Activated naive CD4-positive, alpha-beta T cell treated with anti-CD3 and anti-CD28 coated beads, Interleukin-2, amount 50 U/mL, for 16 hours (primary cell): ENCODE measurements at places on chromosomes 3 and 15.

GRCh38 chr3:73271-73670 lies 123.3 kb upstream of the CHL1 start:
- no peak for DNase-seq

GRCh38 chr3:46408853-46409252 lies 1.8 kb downstream of the CCRL2 start:
- no peak for DNase-seq

- DNase-seq: no peak
Observed at GRCh38 chr3:161694682-161695564, 198.3 kb downstream of the OTOL1 start.

- no peak for DNase-seq
Observed at GRCh38 chr3:197302033-197302432, 3.6 kb upstream of the DLG1 start.

DNA sequence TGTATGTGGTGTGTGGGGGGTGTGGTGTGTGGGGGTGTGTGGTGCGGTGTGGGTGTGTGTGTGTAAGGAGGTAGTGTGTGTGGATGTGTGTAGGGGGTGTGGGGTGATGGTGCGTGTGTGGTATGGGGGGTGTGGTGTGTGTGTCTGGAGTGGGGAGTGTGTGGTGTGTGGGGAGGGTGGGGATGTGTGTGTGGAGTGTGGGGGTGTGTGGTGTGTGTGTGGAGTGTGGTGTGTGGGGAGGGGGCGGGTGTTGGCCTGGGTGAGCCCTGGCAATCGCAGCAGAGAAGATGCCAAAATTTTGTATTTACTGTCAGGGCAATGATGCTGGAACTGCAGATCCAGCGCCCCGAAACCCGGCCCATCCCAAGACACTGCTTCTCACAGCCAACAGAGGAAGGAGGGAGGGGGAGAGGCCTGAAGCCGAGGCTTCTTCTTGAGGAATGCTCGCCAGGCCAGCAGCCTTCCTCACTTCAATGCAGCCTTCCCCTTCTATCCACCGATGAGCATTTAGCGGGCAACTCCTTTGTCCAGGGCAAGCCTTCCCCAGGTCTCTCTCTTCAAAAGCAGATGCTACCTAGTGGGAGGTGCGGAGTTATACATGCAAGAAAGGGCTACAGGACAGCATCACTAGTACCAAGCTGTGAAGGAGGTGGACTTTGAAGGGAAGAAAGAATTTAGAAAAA lies 11.9 kb upstream of the SRP14 start:
- no peak for DNase-seq

DNA sequence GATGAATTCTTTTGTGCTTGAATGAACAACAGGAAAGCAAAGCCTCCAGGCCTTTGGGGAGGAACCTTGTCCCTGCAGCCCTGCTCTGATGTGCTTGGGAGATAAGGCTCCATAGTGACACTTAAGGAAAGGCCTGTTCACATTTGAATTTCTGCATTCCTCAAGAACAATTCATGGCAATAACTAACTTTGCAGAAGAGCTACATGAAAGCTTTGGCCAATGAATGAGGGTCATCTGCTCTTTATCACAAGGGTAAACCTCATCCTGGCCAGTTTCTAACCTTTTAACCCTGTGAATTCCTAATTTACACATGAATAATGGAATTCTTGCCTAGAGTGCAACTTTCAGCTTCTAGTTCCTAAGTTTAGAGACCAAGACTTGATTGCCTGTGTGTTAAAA lies 5.6 kb downstream of the PRTG start:
- no peak for DNase-seq

DNA sequence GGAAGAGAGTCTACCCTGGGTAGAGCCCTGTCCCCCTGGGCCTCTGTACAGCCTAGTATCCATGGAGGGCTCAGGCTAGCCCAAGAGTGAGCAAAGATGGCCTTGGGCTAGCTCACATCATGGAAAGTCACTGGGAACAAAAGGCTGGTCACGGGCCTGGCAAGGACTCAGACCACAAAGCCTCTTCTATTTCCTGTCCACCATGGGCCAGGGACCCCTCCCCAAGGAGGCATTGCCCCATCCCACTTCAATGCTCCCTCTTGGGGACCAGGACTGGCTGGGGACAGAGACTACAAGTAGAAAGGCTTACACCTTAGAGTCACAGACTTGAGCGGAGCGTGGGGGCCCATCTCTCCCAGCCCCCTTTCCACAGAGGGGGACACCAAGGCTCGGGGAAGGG lies 16.9 kb downstream of the DUSP7 start:
- no peak for DNase-seq

- DNase-seq: no peak
Observed at GRCh38 chr3:70607469-70607868, 295.0 kb upstream of the MDFIC2 start.

- no peak for DNase-seq
Observed at GRCh38 chr3:89474333-89475130, 367.1 kb downstream of the EPHA3 start.

DNA sequence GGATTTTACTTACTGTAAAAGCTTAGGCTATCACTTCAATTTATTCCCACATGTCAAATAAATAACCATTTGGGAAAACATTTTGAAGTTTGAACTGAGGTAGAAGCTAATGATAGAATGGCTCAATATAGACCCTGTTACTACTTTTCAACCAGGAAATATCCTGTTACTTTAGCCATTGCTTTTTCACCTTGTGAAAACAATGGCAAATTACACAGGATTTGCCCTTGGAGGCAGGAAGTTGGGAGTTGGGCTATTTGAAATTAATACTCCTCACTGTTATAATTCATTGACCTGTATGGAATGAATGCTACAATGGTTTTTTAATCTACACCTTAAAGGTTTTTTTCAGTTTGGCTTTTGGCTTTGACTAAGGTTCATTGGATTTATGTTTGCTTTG lies 98.1 kb upstream of the UBE2E2 start:
- DNase-seq: no peak

DNA sequence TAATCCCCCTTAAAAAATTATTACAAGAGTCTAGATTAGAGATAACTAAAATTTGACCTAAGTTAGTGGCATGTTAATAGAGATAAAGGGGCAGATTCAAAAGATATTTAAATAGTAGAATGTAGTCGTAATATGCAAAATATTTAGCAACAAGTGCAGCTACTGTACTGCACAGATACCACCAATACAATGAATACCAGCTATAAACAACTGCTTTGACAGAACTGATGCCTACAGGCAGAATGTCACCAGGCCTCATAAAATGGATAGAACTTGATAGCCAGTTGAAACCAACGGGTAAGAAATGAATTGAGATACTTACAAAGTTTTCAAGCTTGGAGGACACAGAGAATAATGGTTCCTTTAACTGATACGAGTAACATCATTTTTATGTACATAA lies 249.3 kb upstream of the VEPH1 start:
- DNase-seq: no peak

GRCh38 chr3:16254916-16255315 lies 9.8 kb downstream of the DPH3 start:
- no peak for DNase-seq

- DNase-seq: no peak
Observed at GRCh38 chr15:82648257-82649103, 1.3 kb upstream of the CPEB1 start.

DNA sequence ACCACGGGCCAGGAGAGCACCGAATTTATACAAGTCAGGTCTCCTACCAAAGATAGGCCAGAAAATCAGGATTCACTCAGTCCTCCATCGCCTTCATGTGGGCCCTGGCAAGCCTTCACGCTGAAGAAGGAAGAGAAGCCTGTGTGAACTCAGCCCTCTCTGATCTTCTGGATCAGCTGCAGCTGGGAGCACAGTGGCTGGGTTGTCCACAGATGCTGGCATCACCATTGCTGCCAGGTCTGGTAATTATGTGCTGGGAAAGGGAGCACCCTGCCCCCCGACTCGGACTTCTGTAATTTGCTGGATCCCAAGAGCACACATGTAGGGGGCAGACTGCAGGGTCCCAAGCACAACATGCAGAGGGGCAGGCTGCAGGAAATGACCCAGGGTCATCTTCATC lies 12.4 kb upstream of the PDE8A start:
- DNase-seq: no peak

DNA sequence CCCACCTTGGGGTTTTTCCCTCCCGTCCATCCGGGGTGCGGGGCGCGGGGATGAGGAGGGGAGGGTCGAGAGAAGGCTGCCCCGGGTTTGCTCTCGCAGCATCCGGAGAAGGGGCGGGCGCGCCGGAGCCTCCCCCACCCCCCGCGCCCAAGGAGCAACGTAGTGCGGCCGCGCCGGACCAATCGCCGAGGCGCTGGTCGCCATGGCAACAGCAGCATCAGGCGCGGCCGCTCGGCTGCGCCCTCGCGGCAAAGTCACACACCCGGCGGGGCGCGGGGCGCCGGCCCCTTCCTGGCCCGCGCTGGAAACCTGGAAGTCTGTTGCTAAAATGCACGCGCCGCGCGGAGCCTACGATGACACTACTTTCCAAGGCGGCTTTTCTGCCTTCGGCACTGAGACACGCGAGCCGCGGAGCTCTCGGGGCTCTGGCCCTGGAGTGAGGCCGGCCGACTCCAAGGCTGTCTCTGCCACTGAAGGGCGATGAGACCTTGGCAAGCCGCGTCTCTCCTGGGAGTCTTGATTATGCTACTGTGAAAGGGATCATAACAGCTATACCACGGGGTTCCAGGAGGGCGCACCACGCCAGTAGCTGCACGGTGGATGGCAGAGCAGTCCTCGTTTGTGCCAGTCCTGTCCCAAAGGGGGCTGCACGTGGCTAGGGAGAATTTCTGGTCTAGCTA lies at the start of gene IQSEC1:
Gene IQSEC1 (minus strand): TSS at position 104 of the 680 bp plus-strand sequence. CDS start 415 bp downstream, outside the sequence.
- peak; percentile 66 for DNase-seq
